ENCODE measurements at places on chromosomes 5 and 9.

GRCh38 chr5:177470759-177471536 lies 2.5 kb downstream of the DBN1 start:
- DNase-seq = no peak

DNA sequence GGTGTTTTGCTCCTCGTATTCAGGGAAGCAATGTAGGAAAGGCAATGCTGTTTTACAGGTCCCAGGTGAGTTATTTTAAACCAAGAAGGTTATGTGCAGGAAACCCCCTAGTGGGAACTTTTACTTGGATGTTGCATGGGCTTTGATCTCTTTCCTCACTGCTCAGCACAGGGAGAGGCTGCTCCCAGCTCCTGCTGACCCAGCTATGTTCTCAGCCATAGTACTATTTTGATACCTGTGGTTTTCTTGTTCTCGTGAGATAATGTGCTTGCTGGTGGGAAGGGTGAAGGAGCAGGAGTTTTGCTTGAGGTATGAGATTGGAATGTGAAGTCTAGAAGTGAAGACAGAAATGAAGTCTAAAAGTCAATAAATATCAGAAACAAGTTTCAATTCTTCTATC lies 265.6 kb upstream of the FBXL7 start:
- DNase-seq = no peak

DNA sequence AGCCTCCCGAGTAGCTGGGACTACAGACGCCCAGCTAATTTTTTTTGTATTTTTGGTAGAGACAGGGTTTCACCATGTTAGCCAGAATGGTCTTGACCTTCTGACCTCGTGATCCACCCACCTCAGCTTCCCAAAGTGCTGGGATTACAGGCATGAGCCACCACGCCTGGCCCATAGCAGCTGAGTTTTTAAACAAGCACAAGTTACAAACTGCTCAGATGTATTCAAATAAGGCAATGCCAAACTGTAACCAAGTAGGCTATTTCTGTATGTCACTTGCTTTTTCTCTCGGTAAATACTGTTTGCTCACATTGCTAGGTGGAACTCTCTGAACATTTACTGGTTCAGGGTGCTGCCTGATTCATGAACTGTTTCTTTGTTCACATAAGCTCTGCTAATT lies 799.3 kb upstream of the NUDT12 start:
- no peak for DNase-seq

- DNase-seq = no peak
These were observed 114.3 kb upstream of the IL12B start for GRCh38 chr5:159444441-159445082.

DNA sequence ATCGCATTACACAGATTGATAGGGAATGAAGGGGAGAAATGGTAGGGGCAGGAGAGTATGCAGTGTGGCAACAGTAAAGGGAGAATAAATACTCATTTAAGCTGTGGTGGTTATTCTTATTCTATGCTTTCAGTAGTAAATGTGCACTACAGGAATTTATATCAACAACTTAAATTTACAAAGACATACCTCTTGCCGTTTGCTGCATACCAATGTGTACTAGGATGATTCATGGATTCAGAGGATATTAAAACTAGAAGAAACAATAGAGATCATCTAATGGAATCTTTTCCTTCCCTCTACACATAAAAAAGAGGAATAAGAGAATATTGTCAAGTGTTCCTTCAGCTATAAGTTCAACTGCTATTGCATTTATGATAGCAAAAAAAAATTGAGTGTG lies 103.3 kb upstream of the RASA1 start:
- DNase-seq = no peak

GRCh38 chr5:93054424-93055163 lies 526.4 kb downstream of the NR2F1-AS1 start:
- DNase-seq = no peak

- DNase-seq = no peak
These were observed 69.9 kb downstream of the MAMDC2 start for GRCh38 chr9:70113403-70114022.

- DNase-seq = no peak
These were observed 41.4 kb downstream of the NAIF1 start for GRCh38 chr9:128025736-128026135.

DNA sequence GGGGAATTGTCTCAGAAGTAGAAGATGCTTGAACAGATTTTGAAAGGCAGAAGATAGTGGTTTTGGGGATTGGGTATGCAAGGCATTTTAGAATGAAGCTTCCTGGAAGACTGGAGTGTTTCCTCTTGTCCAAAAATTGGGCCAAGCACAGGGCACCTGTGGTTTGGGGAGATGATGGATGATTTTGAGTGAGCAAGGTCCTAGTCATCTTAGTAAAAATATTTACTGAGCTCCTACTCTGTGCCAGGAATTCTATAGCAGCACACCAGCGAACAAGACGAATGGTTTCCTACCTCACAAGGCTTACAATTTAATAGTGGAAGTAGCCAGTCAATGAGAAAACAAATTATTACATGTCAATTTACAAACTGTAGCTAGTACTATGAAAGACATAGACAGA lies 484.4 kb upstream of the KIF2A start:
- no peak for DNase-seq

DNA sequence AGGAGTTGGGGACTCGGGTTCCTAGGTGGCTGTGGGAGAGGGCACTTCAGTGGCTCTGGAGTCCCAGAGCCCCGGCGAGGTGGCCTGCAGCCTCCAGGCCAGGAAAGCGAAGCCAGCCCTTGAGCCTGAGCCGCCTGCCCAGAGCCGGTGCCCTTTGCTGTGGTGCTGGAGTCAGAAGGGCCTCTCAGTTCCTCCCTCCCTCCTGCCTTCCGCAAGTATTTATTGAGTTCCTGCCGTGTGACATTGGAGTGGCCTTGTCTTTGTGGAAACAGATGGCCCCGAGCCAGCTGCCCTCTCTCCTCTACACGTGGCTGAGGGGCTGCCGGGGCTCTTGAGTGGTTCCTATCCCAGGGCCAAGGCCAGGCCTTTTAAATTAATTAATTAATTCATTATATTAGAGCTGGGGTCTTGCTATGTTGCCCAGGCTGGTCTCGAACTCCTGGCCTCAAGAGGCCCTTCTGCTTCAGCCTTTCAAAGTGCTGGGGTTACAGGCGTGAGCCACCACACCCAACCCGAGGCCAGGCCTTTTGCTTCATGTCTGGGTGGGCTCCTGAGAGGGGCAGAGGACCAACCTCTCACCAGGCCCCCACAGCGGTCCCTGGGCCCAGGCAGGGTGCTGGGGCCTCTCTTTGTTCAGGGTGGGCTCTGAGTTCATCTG lies 45.6 kb upstream of the IER5L start:
- DNase-seq = no peak

DNA sequence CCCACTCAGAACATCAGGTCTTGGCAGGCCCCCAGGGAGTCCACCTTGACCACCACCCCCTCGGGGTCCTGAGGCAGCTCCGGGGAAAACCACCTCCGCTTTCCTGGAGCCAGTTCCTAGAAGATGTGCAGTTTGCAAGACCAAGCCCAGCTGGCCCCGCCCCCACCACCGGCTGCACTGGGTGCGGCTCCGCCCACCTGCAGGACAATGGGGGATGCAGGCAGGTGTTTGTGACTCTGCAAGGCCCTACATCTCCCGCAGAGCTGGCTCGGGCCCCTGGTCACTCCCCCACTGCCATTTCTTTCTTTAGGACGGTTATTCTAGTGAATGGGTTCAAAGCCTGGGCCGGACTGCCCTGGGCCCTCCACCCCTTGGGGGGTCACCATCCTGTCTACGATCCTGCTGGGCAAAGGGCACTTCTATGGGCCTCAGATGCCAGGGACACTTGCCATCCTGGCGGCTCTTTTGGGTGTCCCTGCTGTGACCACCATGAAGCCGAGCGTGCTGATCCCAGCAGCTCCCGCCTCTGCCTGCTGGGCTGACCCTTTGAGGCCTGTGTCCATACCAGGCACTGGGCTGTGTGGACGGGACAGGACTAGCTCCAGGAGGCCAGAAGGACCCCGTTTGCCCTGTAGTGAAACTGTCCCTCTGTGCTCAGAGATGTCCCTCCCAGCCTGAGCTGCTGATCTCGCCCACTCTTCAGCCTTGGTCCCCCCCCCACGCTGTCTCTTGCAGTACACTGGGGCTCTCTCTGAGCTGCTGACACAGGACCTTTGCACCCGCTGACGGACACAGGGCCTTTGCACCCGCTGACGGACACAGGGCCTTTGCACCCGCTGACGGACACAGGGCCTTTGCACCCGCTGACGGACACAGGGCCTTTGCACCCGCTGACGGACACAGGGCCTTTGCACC lies 5.9 kb upstream of the NACC2 start:
- DNase-seq = no peak

- no peak for DNase-seq
These were observed 25.5 kb downstream of the DDX31 start for GRCh38 chr9:132644251-132644650.

- no peak for DNase-seq
These were observed 6.8 kb downstream of the HAND1 start for GRCh38 chr5:154470947-154471870.

DNA sequence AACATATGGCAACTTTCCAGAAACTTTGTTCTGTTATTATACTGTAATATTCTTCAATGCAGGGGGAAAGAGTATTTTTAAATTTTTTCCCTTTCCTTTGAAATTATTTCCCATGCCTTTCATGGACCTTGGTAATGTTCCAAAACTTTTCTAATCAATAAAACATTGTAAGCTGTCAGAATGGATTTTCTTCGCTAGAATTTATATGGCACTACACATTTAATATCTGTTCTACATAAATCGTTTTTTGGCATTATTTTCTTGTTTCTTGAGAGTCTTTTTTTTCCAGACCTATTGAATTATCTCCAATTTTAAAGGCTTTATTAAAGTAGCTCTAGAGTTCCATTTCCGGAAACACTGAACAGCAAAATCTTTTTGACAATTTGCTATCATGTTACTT lies 249.0 kb downstream of the TMEM167A start:
- no peak for DNase-seq
